Hepatic stellate cell (primary cell): ENCODE measurements at places on chromosomes 5 and 9.
A peak's percentile ranks its signal among the peaks of the same experiment; 100 is the strongest.

- DNase-seq = no peak
Observed at GRCh38 chr9:133066181-133066983, 4.6 kb downstream of the CEL start.

DNA sequence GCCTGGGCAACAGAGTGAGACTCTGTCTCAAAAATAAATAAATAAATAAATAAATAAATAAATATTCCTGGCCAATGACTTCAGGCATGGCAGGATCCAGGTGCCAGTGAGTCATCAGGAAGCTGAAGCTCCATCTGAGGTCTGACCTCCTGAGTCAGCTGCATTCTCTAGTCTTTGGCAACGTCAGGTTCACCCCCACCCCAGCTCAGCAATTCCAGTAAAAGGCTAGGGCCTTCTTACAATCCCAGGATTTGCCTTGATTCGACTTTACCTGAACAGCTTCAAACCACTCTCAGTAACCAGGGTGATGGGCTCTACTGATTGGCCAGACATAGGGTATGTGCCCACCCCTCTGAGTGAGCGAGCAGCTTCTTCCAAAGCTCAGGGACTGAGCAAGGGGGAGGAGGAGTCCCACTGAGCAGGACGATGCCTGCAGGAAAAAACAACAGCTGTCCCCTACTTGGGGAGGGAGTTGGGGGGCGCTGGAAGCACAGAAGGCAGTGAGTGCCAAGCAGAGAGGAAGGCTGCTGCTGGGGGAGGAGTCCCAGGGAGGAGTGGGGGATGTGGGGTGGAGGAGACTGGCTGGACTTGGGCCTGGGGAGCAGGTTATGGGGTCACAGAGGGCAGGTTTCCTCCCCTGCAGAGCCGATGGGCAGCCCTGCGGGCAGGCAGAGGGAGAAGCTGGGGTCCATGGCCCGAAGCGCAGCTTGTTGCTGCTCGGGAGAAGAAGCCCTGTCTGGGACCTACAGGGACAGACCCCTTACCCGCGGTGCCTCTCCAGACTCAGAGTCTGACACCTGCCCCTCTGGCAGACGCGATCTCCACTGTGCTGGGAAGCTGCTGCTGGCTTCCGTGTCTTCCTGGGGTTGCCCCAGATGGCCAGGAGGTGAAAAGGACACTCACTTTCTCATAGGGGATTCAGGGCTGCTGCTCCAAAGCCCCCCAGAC lies 25.9 kb upstream of the UNC5A start:
- peak; percentile 65 for DNase-seq

DNA sequence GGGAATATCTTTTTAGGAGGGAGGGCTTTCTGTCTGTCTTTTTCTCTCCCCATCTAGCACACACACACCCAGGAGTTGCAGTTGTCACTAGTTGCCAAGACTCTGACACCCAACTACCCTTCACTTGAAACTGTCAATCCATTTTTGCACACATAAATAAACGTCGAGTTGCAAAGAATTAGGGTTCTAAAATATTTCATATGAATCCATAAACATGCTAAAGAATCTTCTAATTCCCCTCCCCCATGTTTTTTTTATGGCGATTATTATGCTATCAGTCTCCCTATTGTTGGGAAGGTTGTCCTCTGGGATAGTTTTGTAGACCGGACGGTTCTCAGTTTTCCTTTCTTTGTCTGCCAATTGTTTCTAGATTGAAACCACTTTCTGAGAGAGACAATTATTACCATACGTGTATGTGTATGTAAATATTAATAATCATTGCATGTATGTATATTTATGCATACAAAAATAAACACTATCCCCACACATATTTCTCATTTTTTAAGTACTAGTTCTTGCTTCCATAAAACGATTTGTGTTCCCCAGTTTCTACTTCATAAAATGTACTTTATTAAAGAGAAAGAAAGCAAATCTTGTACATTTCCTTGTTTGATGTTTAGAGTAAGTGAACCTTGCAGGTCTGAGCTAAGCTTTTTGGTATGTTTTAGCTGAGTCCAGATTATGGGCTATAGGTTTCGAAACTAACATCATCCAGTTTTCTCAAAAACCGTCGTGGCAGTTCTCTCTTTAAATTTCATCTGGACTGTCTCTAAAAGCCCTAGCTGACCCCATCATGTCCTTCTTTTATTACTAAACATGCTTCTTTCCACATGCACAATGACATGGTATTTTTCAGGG lies 165.0 kb upstream of the MPDZ start:
- DNase-seq = no peak

GRCh38 chr9:94782355-94783101 lies 56.0 kb downstream of the AOPEP start:
- DNase-seq = no peak

- peak; percentile 60 for DNase-seq
Observed at GRCh38 chr5:127002390-127002789, 28.0 kb downstream of the MARCHF3 start.

GRCh38 chr9:133835262-133835901 lies 97.2 kb upstream of the SARDH start:
- no peak for DNase-seq

- DNase-seq = no peak
Observed at GRCh38 chr5:52776116-52776515, 11.6 kb upstream of the ITGA1 start.

- DNase-seq = no peak
Observed at GRCh38 chr5:80877592-80877991, 82.6 kb upstream of the RASGRF2 start.

DNA sequence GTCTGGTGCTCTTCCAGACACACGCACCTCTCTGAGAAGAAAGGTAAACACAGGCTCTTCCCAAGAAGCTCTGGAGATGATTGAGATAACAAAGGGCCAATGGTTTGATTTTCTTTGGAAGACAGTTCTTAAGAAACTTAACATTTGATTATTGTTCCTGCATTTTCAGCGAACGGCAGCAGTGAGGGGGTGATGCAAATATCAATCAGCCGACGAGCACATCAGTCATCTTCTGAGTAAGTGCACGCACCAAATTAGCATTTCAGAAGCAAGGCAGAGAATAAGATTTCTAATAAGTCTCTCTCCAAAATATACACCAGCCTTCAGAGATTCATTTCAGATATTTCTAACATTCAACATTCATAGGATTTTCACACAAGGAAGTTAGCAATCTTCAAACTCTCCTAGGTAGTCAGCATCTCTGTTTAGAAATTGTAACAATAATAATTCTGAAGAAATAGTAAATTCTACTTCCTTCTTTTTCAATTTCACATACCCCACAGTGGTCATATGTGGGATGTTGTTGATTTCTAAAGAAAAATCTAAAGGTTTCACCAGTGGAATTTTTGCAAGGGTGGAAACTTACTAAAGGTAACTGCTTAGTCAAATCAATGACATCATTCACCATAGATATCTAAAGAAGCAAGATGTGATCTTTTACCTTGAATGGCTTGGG lies 250.3 kb downstream of the SEC61B start:
- no peak for DNase-seq

DNA sequence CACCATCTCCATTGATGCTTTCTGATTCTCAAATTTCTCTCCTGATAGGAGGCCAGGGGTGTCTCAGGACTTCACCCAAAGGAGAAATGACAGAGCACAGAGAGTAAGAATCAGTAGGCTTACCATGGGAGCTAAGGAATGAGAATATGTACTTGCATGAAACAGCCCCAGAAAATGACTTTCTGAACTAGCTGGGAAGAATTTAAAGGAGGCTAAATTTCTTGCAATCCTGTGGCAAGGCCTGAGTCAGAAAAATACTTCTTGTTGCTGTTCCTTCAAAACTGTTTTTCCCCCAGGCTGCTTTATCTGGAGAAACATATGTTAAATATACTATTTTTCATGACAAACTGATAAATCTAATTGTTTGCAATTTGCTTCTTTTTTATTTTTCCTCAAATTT lies 53.4 kb upstream of the FBXL7 start:
- DNase-seq = no peak

DNA sequence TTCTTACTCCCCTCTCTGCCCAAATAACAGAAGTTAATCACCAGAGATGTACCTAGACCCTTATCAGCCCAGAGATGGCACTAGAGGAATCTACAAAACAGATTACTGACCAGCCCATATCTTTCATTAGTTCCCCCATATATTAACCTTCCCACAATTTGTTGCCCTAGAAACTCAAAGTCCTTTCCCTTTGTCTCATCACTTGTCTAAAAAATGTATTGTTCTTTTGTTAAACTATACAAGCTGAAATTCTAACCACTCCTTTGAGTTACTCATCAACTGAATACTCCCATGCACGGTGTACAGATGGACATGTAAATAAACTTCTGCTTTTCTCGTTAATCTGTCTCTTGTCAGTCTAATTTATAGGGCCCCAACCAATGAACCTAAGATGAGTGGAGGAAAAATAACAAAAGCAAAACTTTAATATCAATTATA lies 130.9 kb downstream of the CCDC192 start:
- DNase-seq = no peak

DNA sequence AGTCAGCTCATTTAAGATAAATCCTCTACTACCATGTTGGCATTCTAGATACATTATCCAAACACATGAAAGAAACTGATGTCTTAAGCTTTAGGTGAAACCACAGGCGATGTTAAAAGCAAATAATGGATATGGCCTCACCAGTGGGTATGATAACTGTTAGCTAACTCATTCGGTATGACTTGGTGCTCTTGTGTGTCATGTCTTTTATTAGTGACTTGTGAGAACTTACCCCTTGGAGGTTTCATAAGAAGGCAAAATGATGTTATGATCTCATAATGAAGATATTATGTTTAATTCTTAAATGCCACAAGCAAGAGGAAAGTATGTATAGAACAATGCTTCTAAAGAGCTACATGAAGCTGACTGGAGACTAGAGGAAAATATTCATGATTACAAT lies 1227.0 kb downstream of the EFNA5 start:
- no peak for DNase-seq

DNA sequence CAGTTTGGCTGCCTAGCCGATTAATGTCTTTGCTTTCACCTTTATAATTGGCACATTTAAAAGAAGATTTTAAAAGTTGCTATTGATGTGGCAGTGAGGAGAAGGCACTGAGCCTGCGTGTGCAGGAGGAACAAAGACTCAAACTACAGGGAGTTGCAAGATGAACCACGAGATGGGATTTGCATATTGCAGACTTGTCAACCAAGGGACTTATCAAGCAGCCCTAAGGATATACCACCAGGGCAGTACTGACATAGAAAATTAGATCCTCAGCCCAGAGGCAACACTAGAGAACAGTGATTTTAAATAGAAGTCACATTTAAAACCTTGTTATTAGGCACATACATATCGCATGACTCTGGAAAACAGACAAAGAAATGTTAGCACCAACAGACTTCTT lies 342.6 kb downstream of the GLIS3 start:
- no peak for DNase-seq

GRCh38 chr5:153168241-153168640 lies 322.2 kb upstream of the GRIA1 start:
- DNase-seq = no peak

- DNase-seq = no peak
Observed at GRCh38 chr9:16899606-16900005, 29.1 kb upstream of the BNC2 start.

GRCh38 chr9:79857188-79857587 lies 285.4 kb downstream of the TLE4 start:
- DNase-seq = no peak

- DNase-seq = no peak
Observed at GRCh38 chr5:177431317-177432142, 5.1 kb downstream of the GRK6 start.

DNA sequence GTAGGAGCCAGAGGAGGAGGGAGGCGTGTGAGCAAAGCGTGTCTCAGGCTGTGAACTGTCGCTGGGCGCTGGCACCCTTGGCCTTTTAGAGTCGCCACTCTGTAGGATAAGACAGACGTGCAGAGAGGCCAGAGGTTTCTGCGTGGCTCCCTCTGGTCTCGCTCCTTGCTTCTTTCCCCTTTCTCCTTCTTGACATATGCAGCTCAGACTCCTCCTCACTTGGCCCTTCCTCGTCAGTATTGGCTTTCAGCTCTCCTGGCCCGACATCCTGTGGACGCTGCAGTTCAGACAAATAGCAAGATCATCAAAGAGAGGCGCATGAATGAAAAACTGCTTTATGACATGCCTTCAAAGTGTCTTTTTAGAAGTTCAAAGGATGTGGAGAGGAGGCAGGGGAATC lies 116.8 kb upstream of the SPRY4 start:
- no peak for DNase-seq

DNA sequence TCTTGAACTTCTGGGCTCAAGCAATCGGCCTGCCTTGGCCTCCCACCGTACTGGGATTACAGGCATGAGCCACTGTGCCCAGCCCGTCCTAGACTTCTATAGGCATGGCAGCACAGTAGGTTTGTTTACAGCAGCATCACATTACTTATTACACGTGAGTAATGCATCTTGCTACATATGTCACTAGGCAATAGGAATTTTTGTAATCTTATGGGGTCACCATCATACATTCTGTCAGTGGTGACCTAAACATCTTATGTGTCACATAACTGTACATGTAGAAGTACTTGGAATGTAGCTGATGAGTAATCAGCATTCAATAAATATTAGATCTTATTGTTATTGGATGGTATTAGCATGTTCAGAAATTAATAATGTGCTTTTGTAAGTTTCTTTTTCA lies 22.9 kb upstream of the ABCA1 start:
- no peak for DNase-seq

DNA sequence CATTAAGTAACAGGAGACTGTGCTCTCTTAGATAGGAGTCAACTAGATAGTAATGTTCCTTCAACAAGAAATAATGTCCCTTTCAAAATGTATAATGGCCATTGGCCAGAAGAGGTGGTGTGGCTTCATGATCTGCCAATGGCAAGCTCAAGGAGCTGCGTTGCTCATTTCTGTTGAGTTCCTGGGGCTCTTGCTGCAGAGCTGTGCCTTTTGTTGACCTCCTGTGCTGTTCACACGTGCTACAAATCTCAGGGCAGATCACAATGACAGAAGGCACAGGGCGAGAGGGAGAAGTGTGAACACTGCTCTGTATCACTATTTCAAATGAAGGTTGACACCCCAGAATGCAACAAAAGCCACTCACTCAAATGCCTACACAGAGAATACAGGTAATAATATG lies 16.0 kb upstream of the TBC1D2 start:
- no peak for DNase-seq

DNA sequence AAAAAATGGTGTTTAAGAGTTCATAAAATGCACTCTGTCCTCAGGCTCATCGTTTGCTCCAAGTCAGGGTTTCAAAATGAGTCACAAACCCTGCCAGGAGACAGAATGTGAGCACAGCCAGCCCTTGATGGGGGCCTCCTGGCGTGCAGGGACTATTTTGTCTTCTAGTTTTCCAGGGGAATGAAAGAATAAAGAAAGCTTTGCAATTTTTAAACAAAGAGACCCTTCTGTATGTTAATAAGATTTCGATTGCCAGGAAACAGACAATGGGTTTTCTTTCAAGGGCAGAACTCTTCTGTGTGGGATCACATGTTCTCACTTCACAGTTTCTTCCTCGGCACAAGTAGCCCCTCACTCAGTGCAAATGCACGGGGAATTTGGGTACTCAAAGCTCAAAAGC lies 121.4 kb upstream of the C6 start:
- no peak for DNase-seq

- no peak for DNase-seq
Observed at GRCh38 chr5:73552642-73553041, 12.8 kb downstream of the ANKRA2 start.

GRCh38 chr5:115396688-115397087 lies 100.2 kb upstream of the CCDC112 start:
- no peak for DNase-seq
